ENCODE measurements at places on chromosomes 16 and 17.

DNA sequence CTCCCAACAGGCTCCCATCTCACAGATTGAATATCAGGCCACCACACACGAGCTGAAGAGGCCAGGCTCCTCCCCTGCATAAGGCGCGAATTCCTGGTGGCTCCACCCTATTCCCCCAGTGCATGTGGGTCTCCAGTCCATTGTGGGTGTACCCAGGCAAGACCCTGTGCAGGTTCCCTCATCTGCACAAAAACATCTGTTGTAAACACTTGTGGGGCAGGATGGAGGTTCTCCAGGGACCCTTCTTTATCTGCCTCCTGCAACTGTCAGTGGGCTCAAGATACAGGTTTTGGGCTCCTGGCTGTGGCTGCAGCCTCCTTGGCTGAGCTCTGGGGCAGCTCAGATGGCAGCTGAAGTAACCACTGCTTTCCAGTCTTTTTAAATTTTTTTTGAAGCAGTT, 17.6 kb upstream of the LGALS9 start:
- no peak for DNase-seq

GRCh38 chr16:70163596-70163995, 10.0 kb upstream of the CLEC18C start:
- DNase-seq: no peak

DNA sequence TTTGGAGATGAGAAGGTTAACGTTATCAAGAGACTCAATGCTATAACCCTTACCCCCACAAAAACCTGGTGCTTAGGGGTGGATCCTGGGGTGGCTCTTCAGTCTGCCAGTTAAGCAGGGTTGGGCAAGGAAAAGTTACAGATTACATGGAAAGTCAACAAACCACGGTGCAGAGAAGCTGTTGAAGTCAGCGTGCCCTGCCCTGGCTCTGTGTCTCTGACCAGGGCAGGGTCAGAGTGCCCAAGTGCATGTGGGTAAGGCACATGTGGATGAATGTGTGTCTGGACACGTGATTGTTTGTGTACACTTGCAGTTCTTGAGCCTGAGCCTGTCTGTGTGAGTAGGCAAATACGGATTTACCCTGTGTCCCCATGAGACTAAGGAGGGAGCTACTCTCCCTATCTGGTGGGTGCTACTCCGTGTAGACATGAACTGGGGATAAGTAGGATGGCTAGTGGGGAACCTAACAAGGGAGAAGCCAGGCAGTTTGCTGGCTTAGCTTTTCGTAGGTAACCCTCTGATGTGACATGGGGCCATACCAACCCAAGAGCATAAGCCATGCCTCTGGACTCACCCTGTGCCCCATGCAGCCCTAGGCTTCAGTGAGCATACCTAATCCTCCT, 5.5 kb downstream of the IGFBP4 start:
- no peak for DNase-seq

DNA sequence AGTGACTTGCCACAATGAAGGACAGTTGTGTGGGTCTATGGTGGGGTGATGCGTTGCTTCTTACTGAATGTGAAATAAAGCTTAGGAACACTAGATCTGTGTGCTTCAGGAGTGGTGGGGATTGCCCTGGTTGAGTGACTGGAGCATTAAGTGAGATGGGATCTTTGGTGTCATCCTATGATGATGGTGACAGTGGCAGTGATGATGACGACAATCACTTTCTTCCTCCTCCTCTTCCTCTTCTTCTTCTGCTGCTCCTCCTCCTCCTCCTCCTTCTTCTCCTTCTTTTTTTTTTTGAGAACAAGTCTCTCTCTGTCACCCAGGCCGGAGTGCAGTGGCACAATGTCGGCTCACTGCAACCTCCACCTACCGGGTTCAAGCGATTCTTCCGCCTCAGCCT, 396.8 kb downstream of the SEC14L1 start:
- no peak for DNase-seq

GRCh38 chr17:17042851-17043460, 699 bp downstream of the MPRIP start:
- no peak for DNase-seq

DNA sequence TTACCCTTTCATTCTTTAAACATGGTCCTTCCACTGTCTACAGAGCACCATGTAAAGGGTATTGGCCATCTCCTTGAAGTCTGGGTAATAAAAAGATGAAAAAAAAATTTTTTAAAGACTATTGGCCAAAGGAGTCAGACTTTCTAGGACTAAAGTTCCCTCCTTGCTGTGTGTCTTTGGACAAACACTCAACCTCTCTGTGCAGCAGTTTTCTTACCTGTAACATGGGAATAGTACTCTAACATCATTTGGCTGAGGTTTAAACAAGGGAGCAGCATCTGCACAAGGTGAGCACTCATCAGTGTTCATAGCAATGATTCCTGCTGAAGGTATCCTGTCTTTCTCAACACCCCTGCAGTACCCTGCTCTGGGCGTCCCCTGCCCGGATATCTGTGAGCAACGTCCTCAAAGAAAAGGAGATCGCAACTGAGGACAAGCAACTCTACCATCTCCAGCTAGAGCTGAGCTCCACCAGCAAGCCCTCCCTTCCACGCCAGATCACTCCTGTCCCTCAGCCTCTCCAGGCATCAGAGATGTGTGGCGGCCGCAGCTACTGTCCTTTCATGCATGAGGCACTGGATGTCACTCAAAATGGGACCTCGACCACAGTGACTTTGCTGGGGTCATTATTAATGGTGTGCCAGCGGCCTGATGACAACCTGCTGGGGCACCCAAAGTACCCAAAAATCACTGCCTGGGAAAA, 29.5 kb upstream of the RPH3AL start:
- no peak for DNase-seq

GRCh38 chr17:69761767-69762321, 313.2 kb upstream of the KCNJ16 start:
- DNase-seq: no peak

GRCh38 chr16:71811261-71811803, 2.7 kb upstream of the AP1G1 start:
- DNase-seq: no peak

DNA sequence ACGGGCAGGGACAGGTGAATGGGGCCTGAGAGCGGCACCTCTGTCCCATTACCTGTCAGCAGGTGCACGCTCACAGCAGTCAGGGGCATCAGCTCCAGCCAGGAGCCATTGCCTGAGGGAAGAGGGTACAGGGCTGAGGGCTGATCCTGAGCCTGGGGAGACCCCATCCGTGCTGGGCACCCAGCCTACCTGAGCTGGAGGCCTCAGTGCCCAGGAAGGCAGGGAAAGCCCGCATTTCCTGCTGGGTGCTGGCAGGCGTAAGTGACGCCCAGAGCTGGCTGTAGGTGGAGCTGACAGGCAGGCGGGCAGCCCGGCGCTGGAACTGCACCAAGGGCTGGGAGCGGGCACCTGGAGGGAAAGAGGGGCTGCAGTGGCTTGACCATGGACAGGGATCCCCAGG, 7.4 kb downstream of the FAM171A2 start:
- no peak for DNase-seq
